LoVo (cell line): ENCODE measurements at places on chromosomes 5 and 9.

DNA sequence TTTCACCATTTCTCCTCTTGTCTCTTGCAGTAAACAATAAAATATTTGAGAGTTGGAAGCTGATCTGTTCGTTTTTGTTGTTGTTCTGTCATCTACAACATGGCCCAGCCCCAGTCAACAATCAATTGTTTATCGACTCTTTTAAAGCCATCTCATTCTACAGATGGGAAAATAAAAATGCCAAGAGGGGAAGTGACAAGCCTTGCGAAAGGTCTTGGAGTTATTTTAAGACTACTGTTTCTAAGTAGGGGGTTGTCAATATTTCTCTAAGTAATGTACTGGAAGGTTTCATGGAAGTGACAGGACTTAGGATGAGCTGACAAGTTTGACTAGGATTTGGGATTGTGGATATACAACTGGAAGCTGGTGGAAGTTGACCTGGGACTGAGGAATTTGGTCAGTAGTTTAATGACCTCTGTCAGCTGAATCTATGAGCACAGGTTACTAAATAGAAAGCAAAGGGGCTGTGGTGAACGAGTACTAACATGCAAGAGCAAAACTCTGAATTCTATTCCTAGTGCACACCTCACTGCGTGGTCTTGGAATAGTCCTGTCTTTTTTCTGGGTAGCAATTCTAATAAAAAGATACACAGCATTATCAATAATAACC is 57.5 kb upstream of the ADRB2 start:
- DNase-seq, result no peak

GRCh38 chr5:178507151-178507932 is 82.9 kb downstream of the COL23A1 start:
- no peak for DNase-seq

GRCh38 chr9:109113892-109114609 is 5.7 kb downstream of the TMEM245 start:
- DNase-seq, result no peak

DNA sequence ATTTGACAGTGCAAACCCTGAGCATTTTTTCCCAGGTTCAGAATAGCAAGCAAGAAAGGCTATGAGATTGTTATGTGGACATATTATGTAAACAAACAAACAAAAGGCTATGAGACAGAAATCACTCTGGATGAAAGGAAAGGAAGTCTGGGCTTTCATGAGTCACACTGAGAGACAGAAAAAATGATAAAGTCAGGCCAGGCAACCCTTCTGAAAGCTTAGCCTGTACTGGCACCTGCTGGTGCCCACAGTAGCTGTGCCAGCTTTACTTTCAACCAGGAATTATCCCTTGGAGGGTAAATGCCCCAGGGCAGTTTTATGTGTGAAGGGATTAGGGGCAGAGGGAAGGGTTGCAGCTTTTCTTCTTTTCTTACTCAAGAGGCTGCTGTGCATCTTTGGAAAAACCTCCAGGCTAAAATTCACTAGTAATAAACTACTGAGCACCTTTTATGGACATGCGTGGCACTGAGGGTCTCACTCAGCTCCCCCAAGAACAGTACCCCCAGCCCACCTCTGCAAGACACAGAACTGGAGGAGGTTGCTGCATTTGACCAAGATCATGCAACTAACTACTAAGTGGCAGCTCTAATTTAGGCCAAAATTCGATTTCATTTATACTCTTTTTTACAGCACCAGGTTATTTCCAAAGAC is 41.7 kb downstream of the ACTL7B start:
- peak; percentile 76 for DNase-seq

- DNase-seq, result no peak
These were observed 19.3 kb upstream of the ISCA1 start for GRCh38 chr9:86301686-86302085.

GRCh38 chr9:34759432-34760134 is 49.6 kb upstream of the CCL21 start:
- DNase-seq, result no peak

DNA sequence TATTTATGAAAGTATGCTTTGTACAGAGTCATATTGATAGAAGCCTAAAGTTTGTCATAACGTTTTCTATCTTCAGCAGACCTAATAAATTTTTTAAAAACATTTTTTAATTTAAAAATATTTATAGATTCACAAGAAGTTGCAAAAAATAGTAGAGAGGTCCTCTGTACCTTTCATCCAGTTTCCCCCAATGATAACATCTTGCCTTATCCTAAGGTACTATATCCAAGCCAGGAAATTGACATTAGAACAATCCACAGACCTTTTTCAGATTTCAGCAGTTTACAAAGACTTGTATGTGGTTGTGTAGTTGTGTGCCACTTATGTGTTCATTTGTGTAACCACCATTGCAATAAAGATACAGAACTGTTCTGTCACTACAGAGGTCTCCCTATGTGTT is 88.5 kb downstream of the SLC12A2 start:
- DNase-seq, result no peak

- DNase-seq, result no peak
These were observed 254.5 kb downstream of the DEPDC1B start for GRCh38 chr5:60445427-60445826.

DNA sequence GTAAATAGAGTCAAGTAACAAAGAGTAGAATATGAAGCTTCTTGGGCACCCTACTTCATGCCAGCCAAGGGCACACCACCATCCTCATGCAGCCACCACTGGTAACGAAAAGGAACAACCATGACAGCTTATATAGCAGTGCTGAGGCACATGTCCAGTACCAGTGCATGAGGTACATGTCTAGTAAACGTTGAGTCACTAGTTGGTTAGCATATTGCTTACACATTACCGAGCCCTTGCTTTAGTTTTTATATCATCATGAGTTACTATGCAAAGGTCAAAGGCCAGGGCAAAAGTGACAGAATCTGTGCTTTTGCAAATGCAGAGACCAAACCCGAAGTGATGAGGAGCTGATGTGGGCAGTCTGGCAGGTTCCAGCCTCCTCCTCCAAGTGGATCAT is 147.1 kb upstream of the MAP1B start:
- DNase-seq, result no peak

- DNase-seq, result no peak
These were observed 41.4 kb upstream of the FAM240B start for GRCh38 chr9:38761339-38761738.

GRCh38 chr9:129439242-129439641 is 181.7 kb downstream of the C9orf50 start:
- DNase-seq, result no peak

DNA sequence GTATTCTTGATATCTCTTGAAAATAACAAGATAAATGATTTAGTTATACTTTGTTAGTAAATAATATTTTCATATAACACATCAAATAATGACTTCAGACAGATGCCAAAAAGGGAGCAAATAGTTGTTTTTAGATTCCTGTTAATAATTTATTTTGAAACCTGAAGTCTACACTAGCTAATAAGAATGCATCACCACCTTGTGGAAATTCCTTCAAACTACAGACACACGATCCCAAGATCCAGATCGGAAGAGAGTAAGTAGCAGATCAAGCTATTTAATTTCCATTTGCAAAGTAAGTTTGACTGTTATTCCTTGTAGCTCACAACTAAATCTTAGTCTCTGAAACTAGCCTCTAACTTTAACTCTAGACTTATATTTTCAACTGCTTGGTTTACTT is 35.5 kb upstream of the ISL1 start:
- DNase-seq, result no peak

DNA sequence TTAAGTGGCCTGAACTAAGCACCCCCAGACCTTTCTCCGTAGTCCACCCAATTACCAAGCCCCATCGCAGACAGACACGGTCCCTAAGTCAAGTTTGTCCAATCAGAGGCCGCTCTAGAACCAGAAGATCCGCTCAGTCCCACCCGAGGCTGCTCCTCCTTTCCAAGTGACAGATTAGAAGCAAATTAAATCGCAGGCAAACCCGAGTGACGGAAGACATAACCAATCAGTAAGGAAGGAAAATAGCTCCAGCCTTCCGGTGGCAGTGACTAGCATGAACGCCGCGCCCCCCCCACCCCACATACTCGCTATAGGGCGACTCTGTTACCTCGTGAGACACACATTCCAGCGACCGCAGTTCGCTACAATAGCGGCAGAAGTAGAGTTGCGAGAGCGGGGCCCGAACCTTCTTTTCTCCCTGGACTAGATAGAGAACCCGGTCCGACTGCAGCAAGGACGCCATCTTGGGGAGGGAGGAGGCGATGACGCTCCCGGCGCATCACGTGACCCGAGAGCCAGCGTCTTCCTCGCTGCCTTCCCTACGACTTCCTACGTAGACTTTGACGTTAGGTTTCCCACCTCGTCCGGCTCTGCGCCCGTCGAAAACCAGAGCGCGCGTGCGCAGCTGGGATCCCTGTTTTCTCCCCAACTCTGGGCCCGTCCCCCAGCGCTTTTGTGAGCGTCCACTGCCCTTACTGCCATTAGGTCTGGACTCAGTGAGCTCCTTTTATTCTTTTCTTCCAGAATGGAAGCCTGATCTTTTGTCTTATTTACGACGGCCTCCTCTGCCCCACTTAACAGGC is at the start of gene DCTN4:
Gene DCTN4 (minus strand): TSS at position 487 of the 803 bp plus-strand sequence. CDS start 24 bp downstream, at position 463.
- peak; percentile 99 for DNase-seq

- no peak for DNase-seq
These were observed 3.2 kb upstream of the DBN1 start for GRCh38 chr5:177476531-177477233.

- no peak for DNase-seq
These were observed 264.6 kb downstream of the ARHGEF28 start for GRCh38 chr5:73890569-73890968.

GRCh38 chr5:94853120-94853519 is 234.7 kb downstream of the SLF1 start:
- DNase-seq, result no peak

DNA sequence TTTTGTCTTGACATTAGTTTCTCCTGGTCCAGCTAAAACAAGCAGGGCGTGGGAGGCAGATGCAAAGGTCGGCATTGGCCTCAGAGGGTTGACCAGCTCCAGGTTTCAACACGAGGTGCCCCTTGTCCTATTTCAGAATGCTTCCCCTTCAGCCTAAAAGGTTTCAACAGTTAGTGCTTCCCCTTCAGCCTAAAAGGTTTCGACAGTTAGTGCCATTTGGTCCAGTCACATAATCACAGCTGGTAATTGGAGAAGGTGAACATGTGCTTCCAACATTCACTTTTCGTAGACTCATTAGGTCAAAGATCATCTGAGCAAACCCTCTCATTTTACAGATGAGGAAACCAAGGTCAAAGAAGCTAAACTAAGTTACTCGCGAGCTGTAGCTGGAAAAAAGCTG is 270.3 kb upstream of the MAP3K1 start:
- no peak for DNase-seq

DNA sequence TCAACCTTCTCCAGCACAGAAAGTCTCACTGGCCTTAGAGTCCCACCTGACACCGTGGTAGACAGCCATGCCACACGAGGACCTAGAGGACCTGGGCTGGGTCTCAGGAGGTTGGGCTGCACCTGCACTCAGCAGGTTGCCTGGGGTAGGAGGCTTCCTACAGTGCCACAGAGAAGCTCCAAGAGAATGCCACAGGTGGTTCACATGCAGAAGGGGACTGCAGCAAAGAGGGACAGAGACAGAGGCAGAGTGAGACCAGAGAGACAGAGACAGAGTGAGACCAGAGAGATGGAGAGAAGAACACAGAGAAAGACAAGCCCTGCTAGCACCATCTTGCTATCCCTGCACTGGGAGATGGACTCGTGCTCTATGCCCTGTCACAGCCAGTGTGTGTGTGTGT is 5.7 kb downstream of the CAMK2A start:
- DNase-seq, result no peak

- DNase-seq, result no peak
These were observed 35.5 kb upstream of the EMB start for GRCh38 chr5:50476549-50476948.

GRCh38 chr5:66558560-66558959 is 37.6 kb upstream of the MAST4 start:
- no peak for DNase-seq

- peak; percentile 94 for DNase-seq
These were observed 43.4 kb downstream of the PFDN1 start for GRCh38 chr5:140259500-140259899.
